ENCODE measurements at places on chromosomes 13 and 19.

- peak; percentile 49 for DNase-seq
These were observed 28.0 kb upstream of the KBTBD7 start for GRCh38 chr13:41222259-41222852.

DNA sequence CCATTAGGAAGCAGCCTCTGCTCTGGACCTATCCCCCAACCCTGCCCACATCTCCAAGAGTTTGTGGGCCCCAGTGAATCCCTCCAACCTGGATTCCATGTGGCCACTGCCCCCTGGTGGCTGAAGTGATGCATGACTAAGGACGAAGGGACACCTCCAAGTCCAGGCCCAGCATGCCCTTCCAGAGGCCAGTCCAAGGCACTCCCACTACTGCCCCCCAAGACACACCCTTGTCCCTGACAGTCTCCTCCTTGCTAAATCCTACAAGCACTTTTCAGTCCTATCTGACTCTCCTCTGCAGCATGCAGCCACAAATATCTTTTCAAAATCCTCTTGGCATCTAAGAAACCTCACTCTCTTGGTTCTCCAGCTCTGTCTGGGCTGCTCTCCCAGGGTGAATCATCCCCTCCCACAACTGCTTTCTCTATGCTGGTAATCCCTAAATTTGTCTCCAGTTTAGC, 33.0 kb downstream of the DEDD2 start:
- DNase-seq, result peak; percentile 52

- DNase-seq, result no peak
These were observed 38.9 kb downstream of the DZIP1 start for GRCh38 chr13:95605448-95606125.

- peak; percentile 11 for DNase-seq
These were observed 36.5 kb downstream of the B3GLCT start for GRCh38 chr13:31236211-31236786.

GRCh38 chr13:102440259-102440936, 38.5 kb upstream of the FGF14 start:
- no peak for DNase-seq

DNA sequence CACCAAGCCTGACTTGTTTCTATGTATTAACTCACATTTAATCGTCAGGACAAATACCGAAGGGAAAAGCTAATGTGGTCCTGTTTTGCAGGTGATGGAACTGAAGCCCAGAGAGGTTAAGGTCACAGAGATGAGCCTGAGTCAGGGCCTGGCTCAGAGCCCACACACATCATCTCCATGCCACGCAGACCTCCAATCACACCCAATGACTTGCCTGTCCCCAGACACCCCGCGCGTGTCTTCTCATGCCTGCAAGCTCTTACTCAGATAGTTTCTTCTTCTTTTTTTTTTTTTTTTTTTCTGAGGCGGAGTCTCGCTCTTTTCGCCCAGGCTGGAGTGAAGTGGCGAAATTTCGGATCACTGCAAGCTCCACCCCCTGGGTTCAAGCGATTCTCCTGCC, 16.4 kb downstream of the SIX5 start:
- DNase-seq, result no peak

DNA sequence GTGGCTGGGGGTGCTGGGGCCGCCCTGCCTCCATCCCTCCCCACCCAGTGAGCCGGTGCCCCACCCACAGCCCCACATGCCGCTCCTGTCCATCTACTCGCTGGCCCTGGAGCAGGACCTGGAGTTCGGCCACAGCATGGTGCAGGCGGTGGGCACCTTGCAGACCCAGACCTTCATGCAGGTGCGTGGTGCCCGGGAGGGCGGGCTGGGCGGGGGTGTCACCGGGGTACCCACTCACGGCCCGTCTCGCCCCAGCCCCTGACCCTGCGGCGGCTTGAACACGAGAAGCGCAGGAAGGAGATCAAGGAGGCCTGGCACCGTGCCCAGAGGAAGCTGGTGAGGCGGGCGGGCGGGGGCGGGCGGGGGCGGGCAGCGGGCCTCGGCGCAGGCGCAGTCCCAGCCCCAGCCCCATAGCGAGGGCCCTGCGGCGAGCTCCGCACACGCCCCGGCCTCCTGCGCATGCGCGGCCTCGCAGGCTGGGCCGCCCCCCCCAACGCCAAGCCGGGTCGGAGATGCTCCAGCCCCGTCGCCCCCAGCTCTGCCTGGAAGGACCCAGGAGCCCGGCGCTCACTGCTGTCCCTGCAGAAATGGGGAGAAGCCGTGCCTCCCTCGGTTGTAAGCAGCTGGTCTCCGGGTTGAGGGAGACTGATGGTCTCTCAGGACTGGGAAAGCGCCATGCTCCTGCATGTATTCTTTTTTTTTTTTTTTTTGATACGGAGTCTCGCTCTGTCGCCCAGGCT, 7.7 kb downstream of the ARHGAP45 start:
- DNase-seq, result no peak

DNA sequence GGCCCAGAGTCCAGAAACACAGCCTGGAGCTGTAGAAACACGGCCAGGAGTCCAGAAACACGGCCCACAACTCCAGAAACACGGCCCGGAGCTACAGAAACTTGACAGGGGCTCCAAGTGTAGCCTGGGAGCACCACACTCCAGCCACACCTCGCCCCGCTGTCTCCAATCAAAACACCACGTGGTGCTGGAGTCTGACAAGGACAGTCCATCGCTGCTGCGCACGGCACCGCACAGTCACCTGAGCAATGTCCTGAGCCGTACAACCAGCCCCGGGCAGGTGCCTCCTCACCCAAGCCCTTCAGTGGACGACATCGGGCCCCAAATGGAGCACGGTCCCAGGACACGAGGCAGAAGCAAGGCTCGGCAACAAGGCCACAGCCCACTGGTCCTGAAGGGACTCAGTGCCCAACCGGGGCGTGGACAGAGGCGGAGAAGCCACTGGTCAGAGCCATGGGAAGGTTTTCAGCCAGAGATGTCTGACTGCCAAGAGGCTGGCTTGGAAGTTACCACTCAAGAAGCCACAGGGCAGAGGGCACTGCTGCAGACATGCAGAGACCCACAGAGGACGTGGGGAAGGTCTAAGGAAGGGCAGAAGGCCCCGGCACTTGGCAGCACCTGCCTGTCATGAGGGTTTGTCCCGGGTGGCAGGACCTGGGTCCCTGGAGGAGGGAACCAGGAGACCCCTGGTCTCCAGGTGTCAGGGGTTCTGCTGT, 19.7 kb upstream of the PLPP2 start:
- DNase-seq, result no peak

DNA sequence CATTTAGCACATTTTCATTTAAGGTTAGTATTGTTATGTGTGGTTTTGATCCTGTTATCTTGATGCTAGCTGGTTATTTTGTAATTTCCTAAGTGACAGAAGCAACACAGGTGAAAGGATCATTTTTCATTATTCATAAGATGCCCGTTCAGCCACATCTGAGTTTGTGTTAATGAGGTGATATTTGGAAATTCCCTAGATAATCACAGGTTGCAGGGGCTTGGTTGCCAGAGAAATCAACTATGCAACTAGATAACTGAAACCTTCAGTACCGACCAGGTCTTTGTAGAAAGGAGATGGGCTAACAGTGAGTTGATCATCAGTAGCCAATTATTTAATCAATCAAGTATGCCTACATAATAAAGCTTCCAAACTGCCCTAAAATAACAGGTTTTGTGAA, 121.3 kb upstream of the UFM1 start:
- DNase-seq, result no peak

DNA sequence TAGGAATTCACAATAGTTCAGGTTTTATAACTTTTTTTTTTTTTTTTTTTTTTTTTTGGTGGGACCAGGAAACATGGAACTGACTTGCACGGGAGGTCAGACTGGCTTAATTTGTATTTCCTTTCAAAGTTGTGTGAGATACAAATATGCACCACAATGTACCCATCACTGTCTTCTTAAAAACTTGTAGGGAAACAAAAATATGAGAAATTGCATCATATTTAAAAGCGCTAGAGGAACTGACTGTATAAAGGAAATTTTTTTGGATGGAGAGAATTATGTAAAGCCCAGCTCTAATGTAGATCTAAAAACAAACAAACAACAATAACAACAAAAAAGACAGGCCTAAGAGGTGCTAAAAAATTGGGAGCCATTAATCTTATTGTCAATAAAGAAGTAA, 246.5 kb downstream of the DCT start:
- no peak for DNase-seq

- DNase-seq, result peak; percentile 99
These were observed 5.3 kb downstream of the SLC27A1 start for GRCh38 chr19:17475541-17476115.

DNA sequence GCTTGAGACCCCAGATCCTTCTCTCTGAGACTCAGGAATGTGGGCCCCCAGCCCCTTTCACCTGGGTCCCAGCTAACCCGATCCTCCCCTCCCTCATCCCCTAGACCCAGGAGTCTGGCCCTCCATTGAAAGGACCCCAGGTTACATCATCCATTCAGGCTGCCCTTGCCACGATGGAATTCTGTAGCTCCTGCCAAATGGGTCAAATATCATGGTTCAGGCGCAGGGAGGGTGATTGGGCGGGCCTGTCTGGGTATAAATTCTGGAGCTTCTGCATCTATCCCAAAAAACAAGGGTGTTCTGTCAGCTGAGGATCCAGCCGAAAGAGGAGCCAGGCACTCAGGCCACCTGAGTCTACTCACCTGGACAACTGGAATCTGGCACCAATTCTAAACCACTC, 463 bp downstream of the FGF21 start:
- no peak for DNase-seq

DNA sequence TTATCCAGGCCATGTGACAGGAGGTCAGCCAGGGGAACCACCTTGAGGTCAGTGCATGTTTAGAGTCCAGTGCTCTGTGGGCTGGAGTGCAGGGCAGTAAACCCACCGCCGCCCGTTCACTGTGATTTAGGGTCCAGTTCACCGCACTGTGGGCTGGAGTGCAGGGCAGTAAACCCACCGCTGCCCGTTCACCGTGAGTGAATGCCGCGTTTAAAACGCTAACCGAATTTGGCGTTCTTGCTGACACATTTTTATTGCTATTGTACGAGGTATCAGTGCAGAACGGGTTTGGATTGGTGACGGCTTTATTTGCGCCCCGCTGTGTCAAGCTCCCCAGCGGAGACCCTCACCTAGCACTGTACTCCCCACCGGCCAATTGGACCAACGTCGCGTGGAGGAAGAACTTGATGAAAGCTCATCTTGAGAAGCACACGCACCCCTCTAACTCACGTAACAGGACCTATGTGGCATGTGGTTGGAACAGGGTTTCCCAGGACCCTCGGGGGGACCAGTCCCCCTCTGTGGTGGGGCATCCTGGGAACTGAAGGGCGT, 27.9 kb downstream of the C13orf46 start:
- DNase-seq, result no peak

DNA sequence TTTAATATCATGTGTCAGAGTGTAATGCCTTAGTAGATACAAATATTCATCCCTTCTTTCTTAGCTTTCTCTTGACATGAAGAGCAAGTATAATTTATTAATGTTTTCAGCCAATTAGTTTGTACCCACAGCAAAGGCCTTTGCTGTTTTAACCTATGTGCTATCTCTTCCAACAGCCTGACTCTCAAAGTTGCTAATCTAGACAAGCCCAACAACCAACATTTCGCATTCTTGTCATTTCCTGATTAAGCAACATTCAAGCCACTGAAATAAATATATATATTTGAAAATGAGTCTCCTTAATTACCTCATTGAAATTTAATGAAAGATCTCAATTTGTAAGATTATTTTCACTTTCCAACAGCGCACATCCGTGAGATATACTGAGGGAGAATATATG, 18.5 kb downstream of the EPSTI1 start:
- no peak for DNase-seq

DNA sequence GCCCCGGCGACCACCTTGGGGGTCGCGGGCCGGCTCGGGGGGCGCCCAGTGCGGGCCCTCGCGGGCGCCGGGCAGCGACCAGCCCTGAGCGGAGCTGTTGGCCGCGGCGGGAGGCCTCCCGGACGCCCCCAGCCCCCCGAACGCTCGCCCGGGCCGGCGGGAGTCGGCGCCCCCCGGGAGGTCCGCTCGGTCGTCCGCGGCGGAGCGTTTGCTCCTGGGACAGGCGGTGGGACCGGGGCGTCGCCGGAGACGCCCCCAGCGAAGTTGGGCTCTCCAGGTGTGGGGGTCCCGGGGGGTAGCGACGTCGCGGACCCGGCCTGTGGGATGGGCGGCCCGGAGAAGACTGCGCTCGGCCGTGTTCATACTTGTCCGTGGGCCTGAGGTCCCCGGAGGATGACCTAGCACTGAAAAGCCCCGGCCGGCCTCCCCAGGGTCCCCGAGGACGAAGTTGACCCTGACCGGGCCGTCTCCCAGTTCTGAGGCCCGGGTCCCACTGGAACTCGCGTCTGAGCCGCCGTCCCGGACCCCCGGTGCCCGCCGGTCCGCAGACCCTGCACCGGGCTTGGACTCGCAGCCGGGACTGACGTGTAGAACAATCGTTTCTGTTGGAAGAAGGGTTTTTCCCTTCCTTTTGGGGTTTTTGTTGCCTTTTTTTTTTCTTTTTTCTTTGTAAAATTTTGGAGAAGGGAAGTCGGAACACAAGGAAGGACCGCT, 729 bp downstream of the STK11 start:
- no peak for DNase-seq

- no peak for DNase-seq
These were observed 333.6 kb downstream of the DLEU7 start for GRCh38 chr13:50509771-50510441.

DNA sequence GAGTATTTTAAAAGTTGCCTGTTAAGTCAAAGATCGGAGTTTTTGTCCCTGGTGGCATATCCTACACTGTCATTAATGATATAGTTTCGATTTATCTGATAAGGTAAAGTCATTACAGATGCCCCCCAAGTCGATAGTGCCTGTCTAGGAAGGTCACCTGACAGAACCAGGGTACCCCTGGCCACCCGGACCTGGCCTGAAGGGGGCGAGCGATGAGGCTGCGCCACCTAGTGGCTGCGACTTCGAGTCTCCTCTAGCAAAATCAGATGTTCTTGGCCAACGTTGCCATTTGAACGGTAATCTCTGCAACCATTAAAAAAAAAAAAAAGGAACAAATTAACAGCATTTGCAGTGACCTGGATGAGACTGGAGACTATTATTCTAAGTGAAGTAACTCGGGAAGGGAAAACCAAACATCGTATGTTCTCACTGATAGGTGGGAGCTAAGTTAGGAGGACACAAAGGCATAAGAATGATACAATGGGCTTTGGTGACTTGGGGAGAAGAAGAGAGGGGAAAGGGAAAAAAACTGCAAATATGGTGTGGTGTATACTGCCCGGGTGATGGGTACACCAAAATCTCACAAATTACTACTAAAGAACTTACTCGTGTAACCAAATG, 565.1 kb downstream of the LIG4 start:
- peak; percentile 5 for DNase-seq
